ENCODE measurements at places on chromosomes 6 and 20.

- no peak for DNase-seq
Observed at GRCh38 chr6:98526465-98526864, 307.9 kb upstream of the POU3F2 start.

- no peak for DNase-seq
Observed at GRCh38 chr6:69775941-69776340, 20.9 kb downstream of the LMBRD1 start.

- no peak for DNase-seq
Observed at GRCh38 chr6:139402876-139403386, 28.5 kb upstream of the CITED2 start.

GRCh38 chr6:47135772-47136171, 93.6 kb upstream of the ADGRF1 start:
- no peak for DNase-seq

DNA sequence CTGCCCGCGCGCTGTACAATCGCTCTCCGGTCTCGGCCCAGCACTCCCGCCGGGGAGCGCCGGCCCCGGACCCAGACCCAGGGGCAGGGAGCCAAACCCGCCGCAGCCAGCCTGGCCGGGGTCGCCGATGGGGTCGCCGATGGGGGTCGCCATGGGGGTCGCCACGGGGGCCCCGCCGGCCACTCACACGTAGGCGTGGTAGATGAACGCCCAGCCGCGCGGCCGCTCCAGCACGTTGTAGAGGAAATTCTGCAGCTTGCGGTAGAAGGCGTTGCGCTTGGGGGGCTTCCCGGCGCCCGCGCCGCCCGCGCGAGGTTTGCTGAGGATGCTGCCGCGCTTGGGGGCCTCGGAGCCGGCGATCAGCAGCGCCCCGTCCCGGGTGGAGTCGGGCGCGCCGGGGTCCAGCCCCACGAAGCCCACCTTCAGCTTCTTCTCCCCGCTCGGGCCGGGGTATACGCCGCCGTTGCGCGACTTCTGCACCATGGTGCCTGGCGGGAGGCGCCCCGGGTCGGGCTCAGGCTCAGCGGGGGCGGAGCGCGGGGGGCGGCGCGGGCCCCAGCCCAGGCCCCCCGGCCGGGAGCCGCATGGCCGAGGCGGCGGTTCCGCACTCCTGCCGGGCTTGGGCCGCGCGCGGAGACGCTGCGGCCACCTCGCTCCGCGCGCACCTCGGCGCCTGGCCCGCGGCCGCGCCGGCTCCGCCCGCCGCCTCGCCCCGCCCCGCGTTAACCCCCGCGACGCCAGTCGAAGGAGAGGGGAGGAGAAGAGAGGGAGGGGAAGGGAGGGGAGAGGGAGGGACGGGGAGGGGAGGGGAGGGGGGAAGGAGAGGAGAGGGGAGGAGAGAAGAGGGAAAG, at the start of gene KCNQ2:
KCNQ2 (minus strand) TSS at position 675 of the 851 bp plus-strand sequence; CDS start at position 483, 192 bp downstream.
- DNase-seq: no peak

DNA sequence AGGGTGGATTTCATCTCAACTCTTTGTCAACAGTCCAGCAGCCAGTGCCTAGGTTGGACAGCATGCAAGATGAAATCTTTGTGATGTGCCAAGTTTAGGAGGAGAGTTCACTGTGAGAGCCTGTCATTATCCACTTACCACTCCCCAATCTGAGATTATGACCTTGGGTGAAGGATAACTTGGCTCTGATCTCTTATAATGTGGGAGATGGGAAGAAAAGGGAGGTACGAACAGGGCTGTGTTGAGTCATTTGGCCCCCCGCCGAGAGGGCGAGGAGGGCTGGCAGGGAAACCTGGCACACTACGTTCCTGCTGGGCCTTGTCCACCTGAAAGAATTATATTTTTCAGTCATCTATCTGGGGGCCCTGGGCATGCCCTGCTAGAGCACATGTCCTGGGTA, 35.8 kb downstream of the LAMA4 start:
- no peak for DNase-seq

Data from activated CD4-positive, alpha-beta T cell treated with anti-CD3 and anti-CD28 coated beads, Interleukin-2, amount 50 U/mL, for 4 hours (primary cell).